Stimulated activated CD8-positive, alpha-beta memory T cell treated with anti-CD3 and anti-CD28 coated beads, Interleukin-15, amount 100 ng/mL, for 4 hours (primary cell): ENCODE measurements at places on chromosomes 5 and 9.

- no peak for DNase-seq
These were observed 1439.6 kb upstream of the ACO1 start for GRCh38 chr9:30944741-30945280.

DNA sequence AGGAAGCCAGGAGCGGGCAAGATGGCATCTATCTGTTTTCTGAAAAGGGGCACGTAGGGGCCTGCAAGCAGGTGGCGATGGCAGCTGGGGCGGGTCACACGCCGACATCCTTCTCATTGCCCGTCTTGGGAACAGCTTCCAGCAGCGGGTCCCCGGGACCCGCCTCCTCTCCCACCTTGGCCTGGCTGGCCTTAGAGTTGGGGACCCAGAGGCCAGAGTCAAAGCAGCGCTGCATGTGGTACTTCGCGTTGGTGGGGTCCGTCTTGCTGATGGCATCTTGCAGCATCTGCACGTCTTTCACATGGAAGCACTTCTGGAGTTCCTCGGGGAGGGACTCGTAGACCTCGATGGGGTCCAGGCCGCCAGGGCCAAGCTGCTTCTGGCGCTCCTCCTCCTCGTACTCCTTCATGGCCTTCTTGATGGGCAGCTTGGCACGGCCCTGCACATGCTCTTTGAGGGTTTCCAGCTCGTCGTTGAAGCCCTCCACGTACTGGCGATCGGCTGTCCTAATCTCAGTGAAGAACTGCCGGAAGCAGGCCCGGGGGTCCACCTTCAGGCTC is 127.6 kb upstream of the CLINT1 start:
- no peak for DNase-seq

DNA sequence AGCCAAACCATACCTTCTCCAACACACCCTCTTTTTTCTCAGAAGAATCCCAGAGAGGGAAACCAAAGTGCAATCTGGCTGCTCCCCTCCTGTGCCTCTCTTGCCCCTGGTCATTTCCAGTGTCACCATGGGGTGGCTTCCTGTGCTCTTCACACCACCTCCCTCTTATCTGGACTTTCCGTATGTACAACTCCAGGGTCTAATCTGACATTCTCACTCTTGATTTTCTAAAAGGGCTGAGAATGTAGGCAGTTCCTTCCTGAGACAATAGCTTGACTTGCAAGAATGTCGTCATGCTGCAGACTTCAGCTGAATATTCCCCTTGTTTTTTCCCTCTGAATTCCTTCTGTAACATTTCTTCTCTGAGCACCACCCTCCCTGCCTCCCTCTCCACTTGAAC is 110.2 kb downstream of the FBXL7 start:
- DNase-seq, result no peak

DNA sequence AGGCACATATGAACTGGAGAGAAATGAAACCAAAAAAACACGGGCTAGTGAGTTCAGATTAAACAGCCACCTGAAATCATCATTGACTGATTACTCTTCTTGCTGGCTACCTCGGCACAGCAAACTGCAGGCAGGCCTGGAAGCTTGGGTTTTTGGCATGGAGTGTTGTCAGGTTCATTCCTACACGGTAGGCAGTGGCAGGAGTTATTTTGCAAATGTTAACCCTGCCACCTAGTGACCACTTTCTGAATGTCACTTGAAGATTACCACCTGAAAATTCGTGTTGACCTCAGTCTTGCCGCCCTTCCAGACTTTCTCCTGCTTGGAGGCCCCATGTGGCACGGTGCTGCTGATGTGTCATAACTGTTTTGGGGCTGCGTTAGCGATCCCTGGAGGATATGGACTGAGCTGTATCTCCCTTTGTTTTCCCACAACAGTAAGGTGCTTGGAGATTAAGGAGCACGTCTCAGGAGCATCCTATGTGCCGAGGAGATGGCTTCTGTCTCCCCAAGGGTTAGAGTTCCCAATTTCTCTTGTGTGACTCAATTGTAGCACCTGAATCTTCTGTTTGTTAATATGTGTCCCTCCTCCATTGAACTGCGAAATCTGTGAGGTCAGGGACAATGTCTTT is 12.7 kb upstream of the CD180 start:
- no peak for DNase-seq

DNA sequence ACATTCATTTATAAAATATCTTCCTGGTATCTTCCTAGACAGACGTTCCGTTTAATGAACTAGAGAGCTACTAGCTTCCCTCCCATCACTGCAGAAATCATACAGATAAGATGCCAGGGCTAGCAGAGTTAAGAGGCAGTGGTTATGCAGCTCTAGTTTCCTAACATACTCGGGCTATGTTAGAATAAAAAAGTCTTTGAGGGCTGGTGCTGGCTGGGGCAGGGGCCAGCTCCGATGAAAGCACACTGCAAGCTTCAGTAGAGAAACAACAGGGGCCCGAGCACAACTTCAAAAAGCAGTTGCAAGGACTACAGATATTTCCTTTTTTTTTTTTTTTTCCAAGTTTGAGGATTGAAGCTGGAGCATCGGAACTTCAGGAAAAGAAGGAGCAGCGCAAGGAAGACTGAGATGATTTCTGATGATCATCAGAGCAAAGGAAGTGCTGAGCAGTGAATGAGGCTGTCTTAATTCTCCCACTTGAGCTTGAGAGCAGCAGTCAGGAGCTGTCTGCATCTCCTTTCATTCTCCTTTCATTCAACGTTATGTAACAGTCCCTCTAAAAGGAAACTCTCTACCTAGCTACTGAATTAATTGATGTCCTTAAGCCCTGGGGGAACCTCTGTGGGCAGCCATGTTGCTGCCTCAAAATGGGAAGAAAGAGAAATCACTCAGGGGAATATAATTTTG is 47.6 kb upstream of the ADCY2 start:
- DNase-seq, result no peak

DNA sequence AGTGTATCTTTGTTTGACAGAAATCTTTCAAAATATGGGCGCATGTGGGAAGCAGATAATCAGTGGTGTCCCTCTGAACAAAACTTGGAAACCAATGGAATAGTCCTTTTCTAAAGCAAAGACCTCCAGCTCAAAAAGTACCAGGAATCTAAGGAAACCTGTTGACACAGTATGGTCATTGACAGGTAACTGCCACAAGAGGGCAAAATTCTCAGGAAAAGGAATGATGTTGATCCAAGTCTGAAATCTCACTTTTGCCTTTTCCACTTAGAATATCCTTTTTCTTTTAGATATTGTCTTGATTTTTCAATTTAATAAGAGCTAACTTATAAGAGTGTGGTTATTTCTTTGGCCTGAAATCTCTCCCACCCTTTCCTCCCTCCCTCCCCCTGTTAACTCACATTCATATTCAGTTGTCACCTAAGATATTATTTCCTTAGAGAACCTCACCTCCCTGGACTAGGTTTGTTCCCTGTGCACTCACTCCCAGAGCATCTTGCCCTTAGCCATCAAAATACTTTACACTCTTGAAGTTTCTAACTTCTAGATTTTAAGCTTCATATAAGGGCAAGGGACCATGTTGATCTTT is 59.0 kb upstream of the BARX1 start:
- DNase-seq, result no peak

GRCh38 chr9:27549196-27549755 is 19.7 kb upstream of the MOB3B start:
- no peak for DNase-seq
